ENCODE measurements at places on chromosomes 4 and X.

- DNase-seq, result no peak
These were observed 49.2 kb upstream of the SCRG1 start for GRCh38 chr4:173448103-173448502.

DNA sequence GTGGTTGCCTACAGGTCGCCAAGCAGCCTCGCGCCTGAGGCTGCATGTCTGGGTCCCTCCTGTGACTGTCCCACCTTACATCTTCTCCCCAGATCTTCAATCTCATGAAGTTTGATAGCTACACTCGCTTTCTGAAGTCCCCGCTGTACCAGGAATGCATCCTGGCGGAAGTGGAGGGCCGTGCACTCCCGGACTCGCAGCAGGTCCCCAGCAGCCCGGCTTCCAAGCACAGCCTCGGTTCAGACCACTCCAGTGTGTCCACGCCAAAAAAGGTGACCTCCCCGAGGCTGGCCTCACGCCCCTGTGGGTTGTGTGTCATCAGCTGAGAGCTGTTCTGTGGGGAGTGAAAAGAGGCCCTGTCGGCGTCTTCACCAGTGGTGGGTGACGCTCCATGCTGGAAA lies 24.9 kb upstream of the HGFAC start:
- no peak for DNase-seq

GRCh38 chr4:117773064-117773936 lies 261.0 kb upstream of the NDST3 start:
- DNase-seq, result no peak

DNA sequence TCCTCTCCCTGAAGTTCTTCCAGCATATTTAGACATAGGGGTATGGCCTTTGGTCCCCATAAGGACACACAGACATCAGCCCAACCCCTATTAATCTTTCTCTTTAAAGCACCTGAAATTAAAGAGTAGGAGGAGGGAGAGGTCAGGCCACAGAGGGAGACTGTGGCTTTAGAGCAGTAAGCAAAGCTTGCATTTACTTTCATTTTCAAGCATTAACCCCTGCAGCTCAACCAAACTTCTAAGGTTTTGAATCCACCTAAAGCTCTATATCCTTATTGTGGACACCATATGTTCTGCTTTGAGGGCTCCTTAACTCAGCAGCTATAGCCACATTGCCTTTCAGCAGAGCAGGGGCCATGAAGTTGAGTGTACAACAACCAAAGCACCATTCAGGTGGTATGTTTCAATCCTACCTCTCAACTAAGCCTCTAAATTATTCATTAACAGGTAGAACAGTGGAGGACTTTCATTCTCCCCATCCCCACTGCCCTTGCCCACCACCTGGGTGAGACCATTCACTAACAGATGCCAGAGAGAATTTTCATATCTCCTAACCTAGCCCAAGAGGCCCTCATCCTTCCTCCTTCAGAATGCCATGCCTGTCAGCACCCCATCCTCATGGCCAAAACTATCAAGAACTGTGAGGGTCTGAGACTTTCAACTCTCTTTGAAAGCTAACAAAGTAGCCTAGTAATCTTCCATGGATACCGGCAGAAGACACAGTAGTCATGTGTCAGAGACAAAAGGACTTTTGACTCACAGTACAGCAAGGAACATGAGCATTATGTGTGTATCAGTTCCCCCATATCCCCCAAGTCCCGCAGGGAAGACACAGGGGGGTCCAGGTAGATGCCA lies 20.8 kb downstream of the LIN54 start:
- DNase-seq, result no peak

- DNase-seq, result no peak
These were observed 63.8 kb downstream of the PTPN13 start for GRCh38 chr4:86657910-86658309.

GRCh38 chr4:100548200-100548560 lies 30.4 kb upstream of the EMCN start:
- no peak for DNase-seq

DNA sequence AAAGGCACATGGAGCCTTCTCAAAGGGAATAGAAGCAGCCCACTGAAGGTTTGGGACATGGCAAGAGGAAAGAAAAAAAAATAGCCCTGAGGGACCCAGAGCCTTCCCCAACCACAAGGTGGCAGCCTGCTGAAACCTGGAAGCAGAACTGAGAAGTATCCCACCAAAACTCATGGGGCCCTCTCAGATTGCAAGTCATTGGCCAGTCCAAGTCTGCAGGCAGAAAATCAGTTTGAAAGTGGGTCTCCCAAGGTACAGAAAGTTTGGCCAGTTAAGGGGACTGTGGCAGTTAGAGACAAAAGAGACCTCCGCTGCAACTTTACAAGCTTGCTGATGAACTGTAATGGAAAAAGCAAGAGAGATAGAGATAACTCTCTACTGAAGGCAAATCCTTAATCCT lies 155.8 kb downstream of the ANTXR2 start:
- DNase-seq, result peak; percentile 85

DNA sequence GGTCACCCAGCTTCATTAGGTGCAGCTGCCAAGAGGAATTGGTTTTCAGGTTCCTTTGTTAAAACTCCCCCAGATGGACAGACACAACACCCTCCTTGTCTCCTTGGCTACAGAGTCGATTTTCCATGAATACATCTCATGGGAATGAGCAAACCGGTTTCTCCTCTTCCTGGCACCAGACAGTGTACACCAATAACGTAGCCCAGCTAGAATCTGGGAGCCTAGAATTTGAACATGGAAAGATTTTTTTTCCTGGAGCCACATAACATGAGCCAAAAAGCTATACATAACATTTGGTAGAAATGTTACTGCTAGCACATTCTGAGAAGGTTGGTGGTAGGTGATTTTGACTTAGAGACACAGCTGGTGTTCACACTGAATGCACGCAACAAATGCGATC lies 62.9 kb upstream of the SLC34A2 start:
- no peak for DNase-seq

DNA sequence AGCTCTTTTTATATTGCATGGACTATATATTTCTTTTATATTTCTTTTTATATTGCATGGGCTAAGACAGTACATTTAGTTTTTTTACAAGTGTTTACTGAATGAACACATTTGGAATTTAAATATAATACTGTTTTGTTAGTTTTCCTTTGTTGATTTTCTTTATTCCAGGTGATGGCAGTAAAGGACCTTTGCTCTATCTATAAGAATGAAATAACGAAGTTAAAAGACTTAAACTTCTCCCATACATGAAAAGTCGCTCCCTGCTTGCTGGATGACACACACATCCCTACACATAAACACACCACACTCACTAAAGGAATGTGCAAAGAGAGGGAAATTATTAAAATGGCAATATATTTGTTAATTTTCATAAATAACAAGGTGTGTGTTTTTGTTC lies 102.5 kb upstream of the ANXA10 start:
- DNase-seq, result no peak

DNA sequence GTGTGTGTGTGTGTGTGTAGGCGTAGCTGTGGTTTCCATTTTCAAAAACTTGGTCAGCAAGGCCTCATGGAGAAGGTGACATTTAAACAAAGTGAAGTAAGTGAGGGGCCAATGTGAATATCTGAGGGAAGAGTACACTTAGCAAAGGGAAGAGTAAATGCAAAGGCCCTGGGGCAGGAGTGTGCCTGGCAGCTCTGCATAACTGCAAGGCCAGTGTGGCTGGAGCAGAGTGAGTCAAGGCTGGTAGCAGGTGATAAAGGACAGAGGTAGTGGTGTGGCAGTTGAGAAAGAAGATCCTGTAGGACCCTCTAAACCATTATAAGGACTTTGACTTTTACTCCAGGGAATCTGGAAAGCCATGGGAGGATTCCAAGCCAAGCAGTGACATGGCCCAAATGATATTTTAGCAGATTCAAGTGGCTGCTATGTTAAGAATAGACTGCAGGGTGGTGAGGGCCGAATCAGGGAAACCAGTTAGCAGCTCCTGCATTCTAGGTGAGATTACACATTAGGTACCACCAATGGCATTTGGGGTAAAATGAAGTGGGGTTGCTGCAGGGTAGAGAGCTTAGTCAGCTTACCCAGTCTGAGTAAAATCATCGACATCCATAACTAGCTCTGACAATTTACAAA lies 5.9 kb upstream of the TBC1D1 start:
- DNase-seq, result no peak

- DNase-seq, result peak; percentile 85
These were observed 8.9 kb downstream of the ANXA3 start for GRCh38 chr4:78560296-78560963.

DNA sequence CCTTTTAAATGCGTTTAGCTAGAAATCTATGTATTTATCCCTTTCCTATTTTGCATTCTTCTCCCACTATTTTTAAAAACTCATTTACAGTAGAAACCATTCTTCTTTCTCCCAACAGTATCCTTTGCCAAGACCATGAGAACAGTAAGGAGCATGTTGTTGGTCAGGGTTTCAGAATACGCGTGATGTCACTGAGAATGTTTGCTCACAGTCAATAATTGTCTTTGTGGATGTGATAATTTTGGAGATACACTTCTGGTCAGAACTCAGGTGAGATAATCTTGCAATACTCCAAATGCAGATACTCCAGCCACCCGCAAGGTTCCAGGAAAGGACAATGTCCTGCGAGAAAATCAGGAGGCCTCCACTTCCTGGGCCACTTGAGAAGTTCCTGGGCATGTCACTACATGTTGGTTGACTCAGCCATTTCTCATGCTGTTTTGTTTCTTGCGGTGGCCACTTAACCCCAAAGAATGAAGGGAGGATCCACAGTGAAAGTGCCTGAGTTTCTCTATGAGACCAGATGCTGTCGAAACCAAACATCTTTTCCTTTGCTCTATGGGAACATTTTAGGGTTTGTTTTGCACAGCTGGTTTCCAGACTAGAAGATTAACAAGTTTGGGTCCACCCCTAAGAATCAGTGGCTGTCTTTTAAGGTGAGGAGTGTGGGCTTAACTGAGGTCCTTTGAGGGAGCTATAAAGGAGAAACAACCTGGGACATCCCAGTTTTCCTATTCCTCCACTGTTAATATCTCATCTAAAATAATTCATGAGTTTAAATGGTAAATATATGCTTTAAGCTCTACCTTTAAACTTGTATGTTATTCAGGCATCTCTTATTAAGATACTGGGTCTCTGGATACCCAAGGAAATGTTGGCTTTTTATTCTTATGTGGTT lies 116.0 kb downstream of the SOWAHB start:
- DNase-seq, result peak; percentile 72

DNA sequence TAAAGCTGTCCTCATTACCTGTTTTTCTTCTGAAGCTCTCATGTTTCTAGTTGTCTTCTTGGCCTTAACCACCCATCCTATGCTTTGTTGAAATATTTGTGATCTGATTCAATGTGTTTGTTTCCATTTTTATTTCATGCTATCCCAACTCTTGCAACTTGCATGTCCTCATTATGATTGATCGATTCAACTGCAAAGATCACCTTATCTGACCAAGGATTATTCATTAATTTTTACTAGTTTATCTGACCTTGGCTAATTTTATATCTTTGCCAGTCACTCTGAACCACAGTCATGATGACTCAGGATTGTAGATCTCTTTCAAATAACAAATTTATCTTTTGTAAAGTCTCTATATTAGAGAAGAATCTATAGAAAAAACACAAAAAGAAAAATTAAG lies 70.7 kb downstream of the UGT2A2 start:
- DNase-seq, result no peak

- DNase-seq, result no peak
These were observed 865.3 kb downstream of the PCDH7 start for GRCh38 chr4:31585503-31585902.

DNA sequence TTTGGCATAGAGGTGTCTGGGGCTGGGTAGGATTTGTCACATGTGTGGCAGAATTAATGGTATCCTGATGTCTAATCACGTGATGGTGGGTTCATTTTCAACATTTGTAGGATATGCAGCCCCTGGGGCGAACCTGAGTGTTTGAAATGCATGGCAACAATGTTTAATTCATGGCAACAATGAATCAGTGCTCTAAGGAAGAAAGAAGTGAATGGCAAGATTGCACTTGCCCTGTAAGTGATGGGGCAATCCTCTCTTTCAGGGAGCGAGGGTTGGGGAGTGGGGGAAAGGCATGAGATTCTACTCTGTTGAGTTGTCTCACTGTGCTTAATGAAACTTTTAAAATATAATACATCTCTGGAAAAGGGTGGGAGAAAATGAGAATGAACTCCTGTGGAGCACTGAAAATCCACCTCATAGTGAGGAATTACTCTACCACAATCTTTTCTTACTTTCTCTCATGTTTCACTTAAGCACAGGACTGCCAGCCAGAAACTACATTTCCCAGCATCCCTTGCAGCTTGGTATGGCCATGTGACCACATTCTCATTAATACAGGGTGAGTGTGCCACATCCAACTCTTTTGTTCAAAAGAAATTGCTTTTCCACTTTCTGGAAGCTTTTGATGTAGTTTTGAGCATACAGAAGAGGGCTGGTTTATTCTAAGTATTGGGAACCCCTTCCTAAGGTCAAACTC lies 64.0 kb upstream of the PGM2 start:
- DNase-seq, result peak; percentile 47

- no peak for DNase-seq
These were observed 628 bp downstream of the SCLT1 start for GRCh38 chr4:129092631-129093190.

GRCh38 chr4:56272003-56272402 lies 115.3 kb downstream of the AASDH start:
- no peak for DNase-seq

- no peak for DNase-seq
These were observed 66.8 kb downstream of the PLAC1 start for GRCh38 chrX:134591502-134591901.

- DNase-seq, result no peak
These were observed 120.0 kb upstream of the EGFL6 start for GRCh38 chrX:13449441-13449840.

DNA sequence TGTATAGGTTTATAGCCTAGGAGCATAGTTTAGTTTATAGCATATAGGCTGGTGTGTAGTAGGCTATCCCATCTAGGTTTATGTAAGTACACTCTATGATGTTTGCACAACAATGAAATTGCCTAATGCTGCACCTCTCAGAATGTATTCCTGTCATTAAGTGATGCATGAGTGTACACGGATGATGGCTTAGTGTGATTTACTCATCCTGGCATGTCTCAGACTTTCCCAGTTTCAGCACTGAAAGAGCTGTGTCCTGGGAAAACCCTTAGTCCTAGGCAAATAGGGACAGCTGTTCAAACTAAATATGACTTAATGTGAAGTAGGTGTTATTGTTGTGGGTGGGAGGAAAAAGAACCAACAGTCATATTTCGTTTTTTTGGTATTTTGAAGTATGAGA lies 264.9 kb upstream of the MAGEB18 start:
- DNase-seq, result no peak

DNA sequence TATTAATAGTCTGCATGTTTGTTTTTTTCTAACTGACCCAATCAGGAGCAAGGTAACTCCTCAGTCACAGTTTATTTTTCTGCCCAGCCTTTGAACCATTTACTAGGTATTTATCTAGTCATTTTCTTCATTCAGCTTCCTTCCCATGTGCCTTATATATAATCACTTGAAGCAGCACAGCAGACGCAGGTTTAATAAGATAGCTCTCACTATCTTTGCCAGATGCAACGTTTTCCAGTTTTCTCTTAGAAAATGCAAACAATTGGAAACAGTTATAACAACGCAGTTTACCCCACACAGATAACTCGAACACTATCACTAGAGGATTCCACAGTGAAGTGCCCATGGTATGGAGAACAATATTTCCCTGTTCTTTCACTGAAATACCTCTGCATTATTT lies 56.4 kb upstream of the NFKB1 start:
- no peak for DNase-seq
